ENCODE measurements at places on chromosomes 7 and 10.

DNA sequence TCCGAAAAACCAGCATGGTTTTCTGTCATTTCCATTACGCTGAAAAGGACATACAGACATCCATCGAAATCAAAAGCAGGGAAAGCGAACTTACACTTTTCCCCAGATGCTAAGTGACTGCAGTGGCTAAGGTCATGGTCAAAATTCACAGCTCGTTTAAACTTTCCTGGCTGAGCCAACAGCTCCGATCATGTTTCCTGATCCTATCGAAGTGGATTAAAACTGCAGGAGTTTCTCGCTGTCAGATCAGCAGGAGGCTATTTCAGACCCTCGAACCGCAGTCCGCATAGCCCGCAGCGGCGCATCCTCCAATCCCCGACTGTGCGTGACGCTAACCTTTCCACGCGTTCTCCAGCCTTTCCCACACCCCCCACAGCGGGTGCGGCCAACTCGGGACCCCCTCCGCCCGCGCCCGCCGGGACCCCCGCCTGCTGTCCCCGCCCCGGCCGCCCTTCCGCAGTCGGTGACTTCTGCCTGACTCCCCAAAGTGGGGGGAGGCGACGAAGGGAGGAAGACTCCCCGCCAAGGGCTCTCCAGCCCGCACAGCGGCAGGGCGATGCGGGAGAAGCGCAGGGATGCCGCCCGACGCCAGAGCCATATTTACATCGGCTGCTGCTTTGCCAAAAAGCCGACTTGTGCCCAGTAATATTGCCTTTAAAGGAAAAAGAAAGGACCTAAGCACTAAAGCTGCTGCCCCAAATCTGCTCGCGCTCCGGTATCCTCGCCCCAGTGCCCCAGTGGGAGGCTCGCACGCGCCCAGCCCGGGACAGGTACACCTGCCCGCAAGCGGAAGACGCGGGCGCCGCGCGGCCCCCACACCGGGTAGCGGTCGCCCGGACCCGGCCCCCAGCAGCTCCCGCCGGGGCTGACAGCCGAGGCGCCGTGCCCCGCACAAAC is 1.2 kb downstream of the PIP4K2A start:
- no peaks in the 10 kb centered on the region for H3K27me3 ChIP-seq
- peaks cover 6% of the 10 kb centered on the region for H3K36me3 ChIP-seq
- peaks cover 46% of the 10 kb centered on the region for H3K4me1 ChIP-seq
- peak overlapping the region; percentile 72 for H3K27ac ChIP-seq
- H3K4me3 ChIP-seq = peak overlapping the region; percentile 90

DNA sequence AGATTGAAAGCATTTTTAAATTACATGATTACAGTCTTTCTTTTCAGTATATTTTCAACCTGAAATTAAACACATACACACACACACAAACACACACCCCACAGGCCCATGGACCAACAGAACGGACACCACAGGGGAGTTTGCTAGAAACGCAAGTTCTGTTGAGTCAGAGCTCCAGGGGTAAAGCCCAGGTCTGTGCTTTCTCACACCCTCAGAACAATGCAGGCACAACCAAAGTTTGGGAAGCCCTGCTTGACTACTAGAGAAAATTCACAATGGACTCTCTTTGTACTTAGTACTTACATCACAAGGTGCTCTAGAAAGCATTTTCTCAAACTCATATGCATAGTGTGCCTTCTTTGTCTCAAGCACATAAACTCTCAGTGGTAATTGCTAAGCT is 704.0 kb upstream of the IGFBP3 start:
- H3K4me1 ChIP-seq = no peaks in the 10 kb centered on the region
- no peak for DNase-seq
- H3K27ac ChIP-seq = no peak overlapping the region
- H3K4me3 ChIP-seq = no peak overlapping the region
- no peaks in the 10 kb centered on the region for H3K36me3 ChIP-seq

GRCh38 chr7:45692031-45692430 is 117.9 kb downstream of the ADCY1 start:
- H3K27me3 ChIP-seq = no peaks in the 10 kb centered on the region
- H3K4me3 ChIP-seq = no peak overlapping the region
- H3K36me3 ChIP-seq = no peaks in the 10 kb centered on the region
- DNase-seq = no peak
- H3K4me1 ChIP-seq = no peaks in the 10 kb centered on the region

- no peaks in the 10 kb centered on the region for H3K36me3 ChIP-seq
- no peak for DNase-seq
- no peak overlapping the region for H3K27ac ChIP-seq
- no peaks in the 10 kb centered on the region for H3K4me1 ChIP-seq
- H3K27me3 ChIP-seq = no peaks in the 10 kb centered on the region
Observed at GRCh38 chr10:34539533-34540315, 275.4 kb downstream of the PARD3 start.

GRCh38 chr7:33904681-33905388 is 504 bp upstream of the BMPER start:
- no peaks in the 10 kb centered on the region for H3K36me3 ChIP-seq
- DNase-seq = peak; percentile 14
- peak overlapping the region; percentile 90 for H3K4me3 ChIP-seq
- H3K27me3 ChIP-seq = peaks cover 84% of the 10 kb centered on the region
- no peak overlapping the region for H3K27ac ChIP-seq

GRCh38 chr10:104324221-104324686 is 14.0 kb downstream of the ITPRIP start:
- H3K4me1 ChIP-seq = peaks cover 84% of the 10 kb centered on the region
- H3K27me3 ChIP-seq = no peaks in the 10 kb centered on the region
- DNase-seq = no peak

- no peak for DNase-seq
- H3K27ac ChIP-seq = no peak overlapping the region
- H3K4me1 ChIP-seq = peaks cover 11% of the 10 kb centered on the region
- no peak overlapping the region for H3K4me3 ChIP-seq
- H3K27me3 ChIP-seq = no peaks in the 10 kb centered on the region
Observed at GRCh38 chr7:105643384-105643783, 62.1 kb upstream of the EFCAB10 start.

Data from activated T-cell treated with anti-CD3 and anti-CD28 coated beads, Interleukin-2, amount 50 U/mL, for 72 hours (primary cell).